ENCODE measurements at places on chromosomes 3 and 15. TPM values are rescaled to one million over a fixed set of nuclear protein-coding genes. Genes with fewer than 3 reads are reported as not detected.

CAV3 gene
- total RNA-seq: not detected

THSD4 gene
- total RNA-seq: 23.5 TPM

NSUN3 gene
- 17.2 TPM for total RNA-seq

RTP1 gene
- not detected for total RNA-seq

GPR149 gene
- not detected for total RNA-seq

CCDC33 gene
- total RNA-seq: 0.21 TPM

SLC28A1 gene
- not detected for total RNA-seq

GRCh38 chr3:484341-484740 lies 287.8 kb downstream of the CHL1 start:
- no peak overlapping the region for H3K4me3 ChIP-seq
- no peaks in the 10 kb centered on the region for H3K4me1 ChIP-seq
- H3K36me3 ChIP-seq: no peaks in the 10 kb centered on the region
- no peak for DNase-seq
- H3K27me3 ChIP-seq: no peaks in the 10 kb centered on the region

GRCh38 chr3:121793078-121793477 lies 41.8 kb downstream of the IQCB1 start:
- H3K27me3 ChIP-seq: no peaks in the 10 kb centered on the region
- no peaks in the 10 kb centered on the region for H3K4me1 ChIP-seq
- H3K4me3 ChIP-seq: no peak overlapping the region

DNA sequence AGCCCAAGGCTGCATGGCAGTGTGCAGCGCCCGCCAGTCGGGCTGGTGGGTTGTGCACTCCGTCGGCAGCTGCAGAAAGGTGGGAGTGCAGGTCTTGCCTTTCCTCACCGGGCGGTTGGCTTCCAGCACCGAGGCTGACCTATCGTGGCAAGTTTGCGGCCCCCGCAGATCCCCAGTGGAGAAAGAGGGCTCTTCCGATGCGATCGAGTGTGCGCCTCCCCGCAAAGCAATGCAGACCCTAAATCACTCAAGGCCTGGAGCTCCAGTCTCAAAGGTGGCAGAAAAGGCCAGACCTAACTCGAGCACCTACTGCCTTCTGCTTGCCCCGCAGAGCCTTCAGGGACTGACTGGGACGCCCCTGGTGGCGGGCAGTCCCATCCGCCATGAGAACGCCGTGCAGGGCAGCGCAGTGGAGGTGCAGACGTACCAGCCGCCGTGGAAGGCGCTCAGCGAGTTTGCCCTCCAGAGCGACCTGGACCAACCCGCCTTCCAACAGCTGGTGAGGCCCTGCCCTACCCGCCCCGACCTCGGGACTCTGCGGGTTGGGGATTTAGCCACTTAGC lies 4.3 kb downstream of the ISL2 start:
- peaks cover 41% of the 10 kb centered on the region for H3K4me1 ChIP-seq
- peaks cover 99% of the 10 kb centered on the region for H3K27me3 ChIP-seq
- H3K36me3 ChIP-seq: no peaks in the 10 kb centered on the region
- peak overlapping the region; percentile 36 for H3K4me3 ChIP-seq
- H3K27ac ChIP-seq: no peak overlapping the region
- peak; percentile 46 for DNase-seq

DNA sequence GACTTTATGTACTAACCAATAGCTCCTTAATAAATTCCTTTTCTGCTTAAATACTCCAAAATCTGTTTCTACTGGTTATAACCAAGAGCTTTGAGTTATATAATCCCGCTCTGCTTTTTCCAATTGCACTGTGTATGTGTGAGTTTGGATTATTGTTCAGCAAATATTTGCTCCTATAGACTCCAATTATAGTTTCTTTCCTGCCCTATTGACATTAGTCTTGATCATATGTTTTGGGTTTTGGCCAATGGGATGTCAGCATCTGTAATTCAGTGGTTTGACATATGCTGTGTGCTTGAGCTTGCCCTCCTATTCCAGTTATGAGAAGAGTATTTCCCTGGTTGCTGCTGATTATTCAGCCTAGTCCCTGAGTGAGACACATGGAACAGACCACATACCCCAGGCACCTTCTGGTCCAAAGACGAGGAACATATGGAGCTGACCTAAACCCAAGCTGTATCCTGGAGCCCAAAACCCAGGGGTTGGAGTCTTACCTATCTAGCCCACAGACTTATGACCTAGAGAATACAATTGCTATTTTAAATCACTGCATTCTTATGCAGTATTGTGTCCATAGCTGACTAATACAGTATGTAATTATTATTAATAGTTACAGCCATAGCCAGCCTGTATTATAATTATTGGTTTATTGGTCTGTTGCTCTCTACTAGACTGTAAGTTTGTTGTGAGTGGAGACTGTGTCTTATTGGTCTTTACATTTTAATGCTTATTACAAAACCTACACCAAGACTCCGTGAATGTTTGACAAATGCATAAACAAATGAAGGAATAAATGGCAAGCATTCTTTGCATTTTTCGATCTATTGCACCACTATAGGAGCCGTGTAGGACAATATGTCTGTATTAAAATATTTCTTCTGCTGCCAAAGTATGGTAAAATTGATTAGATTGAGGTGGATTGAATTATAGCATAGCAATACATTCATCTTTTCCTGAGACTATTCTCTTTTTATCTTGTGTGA lies 11.7 kb upstream of the ZNF280D start:
- H3K4me3 ChIP-seq: no peak overlapping the region
- H3K36me3 ChIP-seq: no peaks in the 10 kb centered on the region
- no peaks in the 10 kb centered on the region for H3K27me3 ChIP-seq
- H3K4me1 ChIP-seq: no peaks in the 10 kb centered on the region
- DNase-seq: no peak
- no peak overlapping the region for H3K27ac ChIP-seq

DNA sequence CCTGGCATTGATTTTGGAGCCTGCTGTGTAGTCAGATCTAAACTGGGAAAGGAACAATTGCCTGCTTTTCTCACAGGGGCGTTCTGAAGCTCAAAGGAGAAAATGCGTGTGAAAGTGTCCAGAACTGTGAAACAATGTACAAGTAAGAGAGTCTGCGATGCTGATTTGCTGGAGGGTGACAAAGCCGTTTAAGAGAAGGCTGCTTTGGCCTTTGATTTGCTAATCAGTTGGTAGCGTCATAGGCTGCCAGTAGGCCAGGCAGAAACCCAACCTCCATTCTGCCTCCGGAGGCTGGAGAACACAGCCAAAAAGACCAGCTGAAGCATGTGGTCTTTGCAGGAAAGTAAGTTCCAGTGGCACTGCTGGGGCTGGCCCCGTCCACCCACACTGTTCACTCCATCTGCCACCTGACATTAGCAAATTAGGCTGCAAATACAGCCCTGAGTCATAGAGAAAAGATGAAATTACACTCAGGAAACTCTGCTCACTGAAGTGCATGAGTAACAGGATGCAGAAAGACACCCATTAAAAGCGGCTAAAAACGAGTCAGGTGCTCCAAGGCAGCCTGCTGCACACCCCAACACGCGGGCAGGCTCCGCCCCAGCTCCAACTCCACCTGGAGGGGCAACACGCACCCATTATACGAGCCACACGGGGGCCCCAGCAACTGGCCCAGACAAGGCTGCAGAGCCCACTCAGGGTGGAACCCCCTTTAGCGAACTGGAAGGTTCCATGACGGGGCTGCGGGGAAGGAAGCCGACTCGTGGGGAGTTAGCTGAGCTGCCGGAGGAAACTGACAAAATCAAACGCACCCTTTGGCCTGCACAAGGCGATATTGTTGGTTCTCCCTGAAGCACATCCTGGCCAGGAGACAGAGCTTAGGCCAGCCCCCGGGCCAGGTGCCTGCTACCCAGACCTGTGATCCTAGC lies 31.6 kb downstream of the ZDHHC19 start:
- no peaks in the 10 kb centered on the region for H3K36me3 ChIP-seq
- DNase-seq: no peak
- no peaks in the 10 kb centered on the region for H3K27me3 ChIP-seq
- H3K27ac ChIP-seq: peak overlapping the region; percentile 78
- no peak overlapping the region for H3K4me3 ChIP-seq

DNA sequence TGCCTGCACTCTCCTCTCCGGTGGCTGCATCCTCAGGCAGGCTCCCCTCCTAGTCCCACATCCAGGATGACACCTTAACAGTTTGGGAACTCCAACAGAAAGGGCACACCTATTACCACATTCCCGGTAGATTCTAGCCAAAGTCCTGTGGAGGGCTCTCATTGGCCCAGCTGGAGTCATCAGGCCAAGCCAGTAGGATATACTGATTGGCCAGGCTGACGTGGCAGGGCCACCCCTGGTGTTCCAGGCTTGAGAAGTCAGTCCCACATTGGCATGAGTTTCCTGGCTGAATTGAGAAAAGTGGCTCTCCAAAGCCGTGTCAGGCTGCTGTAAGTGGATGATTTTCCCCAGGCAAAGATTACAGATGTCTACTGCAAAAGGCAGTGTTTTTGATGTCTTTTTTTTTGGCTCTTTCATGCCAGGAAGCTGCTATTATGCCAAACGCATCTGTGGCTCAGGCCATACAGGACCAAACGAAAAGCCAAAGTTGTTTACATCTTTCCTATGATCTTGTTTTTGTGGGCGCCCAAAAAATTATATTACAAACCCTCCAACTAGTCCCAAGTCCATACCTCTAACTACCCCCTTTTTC lies 6.6 kb upstream of the BLM start:
- DNase-seq: no peak
- no peaks in the 10 kb centered on the region for H3K27me3 ChIP-seq
- H3K27ac ChIP-seq: no peak overlapping the region
- H3K4me1 ChIP-seq: no peaks in the 10 kb centered on the region

DNA sequence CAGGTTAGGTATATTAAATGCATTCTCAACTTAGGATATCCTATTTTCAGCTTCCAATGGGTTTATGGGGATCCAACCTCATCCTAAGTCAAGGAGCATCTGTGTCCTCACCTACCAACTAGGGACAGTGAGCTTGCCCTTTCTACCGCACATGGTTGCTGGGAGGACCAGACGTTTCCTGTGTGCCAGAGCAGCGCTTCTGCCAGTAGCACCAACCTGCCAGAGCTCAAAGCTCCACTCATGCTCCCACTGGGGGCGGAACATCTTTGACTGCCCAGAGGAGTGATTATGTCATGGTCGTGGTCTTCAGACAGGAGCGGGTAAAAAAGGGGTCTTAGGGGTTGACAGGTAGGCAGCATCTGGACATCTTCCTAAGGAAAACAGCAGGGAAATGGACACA lies 24.7 kb downstream of the XPC start:
- H3K4me1 ChIP-seq: no peaks in the 10 kb centered on the region
- no peaks in the 10 kb centered on the region for H3K36me3 ChIP-seq
- no peak for DNase-seq
- no peak overlapping the region for H3K27ac ChIP-seq

- no peak overlapping the region for H3K27ac ChIP-seq
- no peaks in the 10 kb centered on the region for H3K27me3 ChIP-seq
- no peak for DNase-seq
- H3K4me1 ChIP-seq: no peaks in the 10 kb centered on the region
- no peaks in the 10 kb centered on the region for H3K36me3 ChIP-seq
Measured at GRCh38 chr3:40494698-40495097, 11.1 kb upstream of the ZNF620 start.

DNA sequence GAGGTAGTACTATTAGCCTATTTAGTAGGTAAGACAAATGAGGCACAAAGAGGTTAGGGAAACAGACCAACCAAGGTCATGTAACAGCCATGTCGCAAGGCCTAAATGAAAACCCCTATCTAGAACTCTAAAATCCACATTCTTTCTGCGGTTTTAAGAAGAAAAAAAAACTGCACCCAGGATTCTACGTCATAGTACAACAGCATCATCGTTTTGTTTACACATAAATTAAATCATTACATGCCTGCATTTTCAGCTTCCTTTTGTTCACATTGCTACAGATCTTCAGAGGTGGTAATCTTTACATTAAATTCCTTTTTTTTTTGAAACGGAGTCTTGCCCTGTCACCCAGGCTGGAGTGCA lies 548 bp upstream of the PSMD6 start:
- no peaks in the 10 kb centered on the region for H3K27me3 ChIP-seq
- no peak overlapping the region for H3K4me3 ChIP-seq
- H3K36me3 ChIP-seq: no peaks in the 10 kb centered on the region
- H3K27ac ChIP-seq: no peak overlapping the region
- peaks cover 7% of the 10 kb centered on the region for H3K4me1 ChIP-seq

GRCh38 chr15:35928847-35929246 lies 382.9 kb upstream of the DPH6 start:
- no peaks in the 10 kb centered on the region for H3K4me1 ChIP-seq
- H3K36me3 ChIP-seq: no peaks in the 10 kb centered on the region
- H3K27me3 ChIP-seq: no peaks in the 10 kb centered on the region
- no peak overlapping the region for H3K27ac ChIP-seq
- H3K4me3 ChIP-seq: no peak overlapping the region

- no peaks in the 10 kb centered on the region for H3K4me1 ChIP-seq
- H3K27me3 ChIP-seq: no peaks in the 10 kb centered on the region
- DNase-seq: no peak
- H3K4me3 ChIP-seq: no peak overlapping the region
- no peaks in the 10 kb centered on the region for H3K36me3 ChIP-seq
- H3K27ac ChIP-seq: no peak overlapping the region
Measured at GRCh38 chr15:81433462-81433861, 59.4 kb upstream of the TMC3 start.

DNA sequence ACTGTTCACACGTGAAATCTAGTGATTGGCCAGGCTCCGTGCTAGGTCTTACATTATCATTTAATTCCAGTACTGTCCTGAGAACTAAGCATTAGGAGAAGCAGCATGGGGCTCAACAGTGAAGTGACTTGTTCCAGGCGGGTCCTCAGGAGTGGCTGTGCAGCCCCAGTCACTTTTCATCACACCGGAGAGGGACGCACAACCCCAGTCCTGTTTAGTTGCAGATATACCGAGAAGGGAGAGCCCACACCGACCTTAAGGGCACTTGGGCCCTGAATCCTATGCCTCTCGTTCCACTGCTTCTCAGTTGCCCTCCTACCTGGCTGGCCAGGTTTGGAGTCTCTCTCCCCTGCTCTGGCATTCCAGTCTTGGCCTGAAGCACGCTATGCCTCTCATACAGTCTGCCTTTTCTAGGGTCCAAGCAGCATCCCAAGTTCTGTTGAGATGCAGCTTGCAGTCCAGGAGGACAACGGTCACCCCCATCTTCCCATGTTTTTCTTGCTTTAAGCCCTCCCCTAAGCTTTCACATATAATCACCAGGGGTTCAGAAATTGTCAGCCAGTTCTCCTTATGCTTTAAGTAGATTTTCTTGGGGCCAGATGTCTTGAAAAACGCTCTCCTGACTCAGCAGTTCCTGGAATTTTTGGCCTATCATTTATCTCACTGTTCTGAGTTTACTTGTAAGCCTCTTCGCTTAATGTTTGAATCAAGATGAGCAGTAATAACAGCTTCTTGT lies 10.1 kb downstream of the FAM131A start:
- no peaks in the 10 kb centered on the region for H3K27me3 ChIP-seq
- H3K36me3 ChIP-seq: no peaks in the 10 kb centered on the region
- H3K4me3 ChIP-seq: no peak overlapping the region
- H3K27ac ChIP-seq: no peak overlapping the region
- DNase-seq: no peak
- H3K4me1 ChIP-seq: peaks cover 5% of the 10 kb centered on the region

- no peak for DNase-seq
- no peaks in the 10 kb centered on the region for H3K4me1 ChIP-seq
- H3K27ac ChIP-seq: no peak overlapping the region
- H3K27me3 ChIP-seq: no peaks in the 10 kb centered on the region
- no peak overlapping the region for H3K4me3 ChIP-seq
- no peaks in the 10 kb centered on the region for H3K36me3 ChIP-seq
Measured at GRCh38 chr3:79597709-79598108, 170.1 kb downstream of the ROBO1 start.
